ENCODE measurements at places on chromosomes 5 and 9. TPM values are rescaled to one million over a fixed set of nuclear protein-coding genes. Genes with fewer than 3 reads are reported as not detected.

The NAIP gene
- total RNA-seq: 26.8 TPM

The PCDHB4 gene
- not detected for total RNA-seq

The NFIB gene
- not detected for total RNA-seq

The MRNIP gene
- 160 TPM for total RNA-seq

The SHOC1 gene
- total RNA-seq: not detected

The SPATA31A3 gene
- total RNA-seq: not detected

The SIT1 gene
- 38.5 TPM for total RNA-seq
